K562 (cell line): ENCODE measurements at places on chromosomes 12 and 14.

DNA sequence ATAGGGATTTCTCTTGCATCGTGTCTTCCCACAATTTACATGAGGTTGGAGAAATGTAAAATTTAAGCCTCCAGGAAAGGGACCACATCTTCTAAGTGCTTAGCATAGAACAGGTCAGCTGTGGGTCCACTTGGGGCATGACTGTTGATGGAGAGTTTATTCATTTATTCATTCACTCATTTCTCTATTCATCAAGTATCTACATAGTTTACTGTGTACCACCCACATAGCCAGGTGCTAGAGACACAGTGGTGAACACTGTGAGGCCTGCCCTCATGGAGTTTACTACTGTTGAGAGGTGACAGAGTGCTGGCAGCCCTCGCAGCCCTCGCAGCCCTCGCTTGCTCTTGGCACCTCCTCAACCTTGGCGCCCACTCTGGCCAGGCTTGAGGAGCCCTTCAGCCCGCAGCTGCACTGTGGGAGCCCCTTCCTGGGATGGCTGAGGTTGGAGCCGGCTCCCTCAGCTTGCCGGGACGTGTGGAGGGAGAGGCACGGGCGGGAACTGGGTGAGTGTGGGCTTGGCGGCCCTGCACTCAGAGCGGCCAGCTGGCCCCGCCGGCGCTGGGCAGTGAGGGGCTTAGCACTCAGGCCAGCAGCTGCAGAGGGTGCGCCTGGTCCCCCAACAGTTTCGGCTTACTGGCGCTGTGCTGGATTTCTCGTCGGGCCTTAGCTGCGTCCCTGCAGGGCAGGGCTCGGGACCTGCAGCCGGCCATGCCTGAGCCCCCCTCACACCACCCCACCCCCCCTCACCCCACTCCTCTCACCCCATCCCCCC, 1.7 kb upstream of the JPH4 start:
- H3K27me3 ChIP-seq = no peaks in the 10 kb centered on the region
- H3K4me3 ChIP-seq = no peak overlapping the region
- H3K4me1 ChIP-seq = no peaks in the 10 kb centered on the region; the same call in 2 of the 3 replicates
- H3K27ac ChIP-seq = no peak overlapping the region
- H3K36me3 ChIP-seq = no peaks in the 10 kb centered on the region

DNA sequence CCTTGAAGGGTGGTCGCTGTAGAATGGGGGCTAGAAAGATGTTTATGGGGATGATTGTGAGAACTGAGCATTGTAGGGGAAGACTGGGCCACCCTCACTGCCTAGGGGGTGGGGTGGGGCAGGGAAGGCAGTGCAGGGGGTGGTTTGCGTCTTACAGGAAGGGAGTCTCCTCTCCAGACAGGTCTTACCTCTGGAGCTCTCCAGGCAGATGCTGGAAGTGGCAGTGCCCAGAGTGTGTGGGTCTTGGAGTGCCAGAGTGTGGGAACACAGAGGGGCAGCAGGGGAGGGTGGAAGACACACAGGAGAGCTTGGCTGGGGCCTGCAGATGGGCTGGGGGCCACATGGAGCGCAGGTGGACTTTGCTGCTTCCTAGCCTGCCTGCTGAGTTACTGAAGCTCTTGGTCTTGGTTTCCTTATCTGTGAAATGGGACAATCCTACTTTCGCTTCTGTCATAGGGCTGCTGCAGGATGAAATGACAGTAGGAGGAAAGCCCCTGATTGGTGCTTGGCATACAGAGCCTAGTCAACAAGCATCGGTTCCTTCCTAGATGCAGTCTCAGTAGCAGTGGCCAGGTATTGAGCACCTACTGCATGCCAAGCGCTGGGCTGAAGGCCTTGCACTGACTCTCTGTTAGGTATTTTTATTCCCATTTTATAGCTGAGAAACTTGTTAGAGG, 118.3 kb downstream of the SLC25A47 start:
- H3K36me3 ChIP-seq = no peaks in the 10 kb centered on the region
- no peaks in the 10 kb centered on the region for H3K27me3 ChIP-seq
- DNase-seq = peak; percentile 26
- peaks cover 40% of the 10 kb centered on the region for H3K4me1 ChIP-seq
- H3K4me3 ChIP-seq = no peak overlapping the region

- no peaks in the 10 kb centered on the region for H3K36me3 ChIP-seq
- no peak for DNase-seq
- no peak overlapping the region for H3K4me3 ChIP-seq
- H3K27me3 ChIP-seq = no peaks in the 10 kb centered on the region; the same call in 1 of the 2 replicates
- H3K27ac ChIP-seq = no peak overlapping the region
These were observed 204.3 kb upstream of the FRMD6 start for GRCh38 chr14:51447411-51447810.

- DNase-seq = no peak
- H3K27me3 ChIP-seq = peaks cover 5% of the 10 kb centered on the region; the same call in 1 of the 3 replicates
- H3K27ac ChIP-seq = no peak overlapping the region
- no peaks in the 10 kb centered on the region for H3K36me3 ChIP-seq
- no peak overlapping the region for H3K4me3 ChIP-seq
These were observed 9.9 kb upstream of the ACVR1B start for GRCh38 chr12:51941604-51942003.

GRCh38 chr14:38663382-38663781, 407.5 kb upstream of the CLEC14A start:
- H3K4me3 ChIP-seq = no peak overlapping the region
- no peak overlapping the region for H3K27ac ChIP-seq
- H3K4me1 ChIP-seq = no peaks in the 10 kb centered on the region
- H3K36me3 ChIP-seq = no peaks in the 10 kb centered on the region
- no peaks in the 10 kb centered on the region for H3K27me3 ChIP-seq

- H3K4me1 ChIP-seq = peaks cover 28% of the 10 kb centered on the region
- peak; percentile 27 for DNase-seq
- H3K4me3 ChIP-seq = peak overlapping the region; percentile 61
- H3K36me3 ChIP-seq = peaks cover 4% of the 10 kb centered on the region; the same call in 1 of the 3 replicates
- peak overlapping the region; percentile 79; the same call in 2 of the 3 replicates for H3K27ac ChIP-seq
These were observed 2.1 kb downstream of the WNK1 start for GRCh38 chr12:754473-754820.

DNA sequence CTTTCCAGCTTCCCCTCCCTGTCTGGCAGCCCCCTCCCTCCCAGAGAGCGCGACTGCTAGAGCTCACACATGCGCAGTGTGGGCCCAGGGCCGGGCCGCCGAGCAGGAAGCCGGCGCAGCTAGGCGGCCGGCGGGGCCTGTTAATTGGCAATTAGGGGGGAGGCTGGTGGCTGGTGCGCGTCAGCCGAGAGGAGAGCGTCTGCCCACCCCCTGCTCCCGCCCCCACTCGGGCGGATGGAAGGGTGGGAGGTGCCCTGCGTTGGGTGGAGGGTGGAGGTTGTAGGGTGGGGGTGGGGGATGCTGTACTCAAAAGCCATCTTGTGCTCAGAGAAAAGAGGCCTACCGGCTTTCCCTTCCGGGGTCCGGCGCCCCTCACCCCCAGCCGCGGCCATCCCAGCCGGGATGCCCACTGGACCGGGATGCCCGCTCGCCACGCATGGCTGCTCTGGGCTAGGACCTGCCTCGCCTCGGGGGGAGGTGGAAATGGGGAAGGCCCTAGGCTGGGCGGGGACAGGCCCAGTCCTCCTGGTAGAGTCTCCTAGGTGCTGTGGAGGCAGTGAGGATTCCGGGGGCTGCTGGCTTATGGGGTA, 9.2 kb downstream of the HOXC8 start:
- H3K4me3 ChIP-seq = peak overlapping the region; percentile 60
- no peaks in the 10 kb centered on the region for H3K27me3 ChIP-seq
- no peaks in the 10 kb centered on the region for H3K36me3 ChIP-seq

- no peak overlapping the region for H3K4me3 ChIP-seq
- H3K4me1 ChIP-seq = peaks cover 15% of the 10 kb centered on the region; the same call in 2 of the 3 replicates
- peak; percentile 15 for DNase-seq
- H3K36me3 ChIP-seq = no peaks in the 10 kb centered on the region
- H3K27me3 ChIP-seq = no peaks in the 10 kb centered on the region; the same call in 2 of the 3 replicates
These were observed 11.6 kb upstream of the IQSEC3 start for GRCh38 chr12:54750-55535.

DNA sequence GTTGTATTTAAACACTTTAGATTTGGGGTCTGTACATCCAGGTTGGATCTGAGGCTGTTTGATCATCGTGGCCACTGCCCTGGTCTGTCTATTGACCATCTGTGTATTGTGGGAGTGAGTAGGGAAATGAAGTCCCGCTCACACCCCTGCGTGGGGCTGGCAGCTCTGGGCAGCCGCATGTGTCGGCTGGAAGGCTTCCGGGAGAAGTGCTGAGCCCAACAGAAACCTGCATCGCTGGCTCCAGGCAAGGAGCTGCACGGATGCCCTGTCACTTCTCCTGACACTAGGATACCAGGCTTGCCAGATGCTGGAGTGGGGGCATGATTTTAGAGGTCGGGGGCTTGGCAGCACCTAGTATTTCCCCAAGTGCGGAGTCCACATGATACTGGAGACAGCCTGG, 93.6 kb downstream of the PHETA1 start:
- no peaks in the 10 kb centered on the region for H3K4me1 ChIP-seq
- no peak overlapping the region for H3K27ac ChIP-seq
- peaks cover 49% of the 10 kb centered on the region for H3K27me3 ChIP-seq
- H3K4me3 ChIP-seq = no peak overlapping the region
- H3K36me3 ChIP-seq = no peaks in the 10 kb centered on the region

- H3K4me3 ChIP-seq = no peak overlapping the region
- DNase-seq = no peak
- H3K27me3 ChIP-seq = no peaks in the 10 kb centered on the region
- H3K36me3 ChIP-seq = no peaks in the 10 kb centered on the region
These were observed 92.8 kb downstream of the SLC15A5 start for GRCh38 chr12:16184681-16185080.

DNA sequence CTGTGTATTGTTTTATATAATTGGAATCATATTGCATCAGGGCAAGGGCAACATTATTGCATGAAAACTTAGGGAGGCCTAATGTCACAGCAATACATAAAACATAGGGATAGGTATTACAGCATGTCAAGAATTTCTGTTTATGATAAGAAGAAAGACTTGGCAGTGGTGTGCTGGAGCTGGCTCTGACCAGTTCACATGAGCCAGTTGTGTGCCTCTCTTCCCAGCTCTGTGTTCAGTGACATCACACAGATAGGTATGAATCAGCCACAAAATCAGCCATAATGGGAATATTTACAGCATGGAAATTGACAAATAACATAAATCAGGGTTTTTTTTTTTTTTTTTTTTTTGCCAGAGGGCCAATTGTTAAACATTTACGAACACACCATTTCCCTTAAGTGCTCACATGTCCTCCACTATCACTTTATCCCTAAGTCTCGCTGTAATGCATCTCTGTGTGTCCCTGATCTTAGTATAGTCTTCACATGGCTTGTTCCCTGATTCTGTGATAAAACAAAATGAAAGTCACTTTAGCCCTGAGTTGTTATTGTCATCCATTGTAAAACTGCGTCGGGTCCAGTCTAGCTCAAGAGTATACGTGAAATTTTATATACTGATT, 31.9 kb upstream of the ACSM4 start:
- DNase-seq = no peak
- no peaks in the 10 kb centered on the region for H3K4me1 ChIP-seq
- no peaks in the 10 kb centered on the region for H3K27me3 ChIP-seq
- no peak overlapping the region for H3K27ac ChIP-seq

DNA sequence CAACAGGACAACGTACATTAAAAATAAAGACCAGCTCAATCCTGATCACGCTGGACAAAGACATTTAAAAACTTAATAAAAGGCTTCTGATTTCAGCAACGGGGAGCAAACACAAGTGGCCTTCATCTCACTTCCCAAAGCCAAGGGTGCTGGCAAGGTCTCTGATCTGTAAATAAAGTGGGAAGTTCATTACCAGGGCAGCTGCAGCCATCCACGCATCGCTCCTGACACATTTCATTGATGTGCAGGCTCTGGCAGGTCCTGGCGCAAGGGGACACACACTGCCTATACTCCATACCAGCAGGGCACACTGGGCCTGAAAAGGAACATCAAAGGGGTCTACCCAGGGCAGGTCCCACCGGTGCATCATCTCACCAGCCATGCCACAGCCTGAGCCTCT, 51.0 kb downstream of the VWF start:
- DNase-seq = no peak
- no peak overlapping the region for H3K27ac ChIP-seq
- no peaks in the 10 kb centered on the region for H3K36me3 ChIP-seq
- H3K4me1 ChIP-seq = no peaks in the 10 kb centered on the region; the same call in 2 of the 3 replicates

DNA sequence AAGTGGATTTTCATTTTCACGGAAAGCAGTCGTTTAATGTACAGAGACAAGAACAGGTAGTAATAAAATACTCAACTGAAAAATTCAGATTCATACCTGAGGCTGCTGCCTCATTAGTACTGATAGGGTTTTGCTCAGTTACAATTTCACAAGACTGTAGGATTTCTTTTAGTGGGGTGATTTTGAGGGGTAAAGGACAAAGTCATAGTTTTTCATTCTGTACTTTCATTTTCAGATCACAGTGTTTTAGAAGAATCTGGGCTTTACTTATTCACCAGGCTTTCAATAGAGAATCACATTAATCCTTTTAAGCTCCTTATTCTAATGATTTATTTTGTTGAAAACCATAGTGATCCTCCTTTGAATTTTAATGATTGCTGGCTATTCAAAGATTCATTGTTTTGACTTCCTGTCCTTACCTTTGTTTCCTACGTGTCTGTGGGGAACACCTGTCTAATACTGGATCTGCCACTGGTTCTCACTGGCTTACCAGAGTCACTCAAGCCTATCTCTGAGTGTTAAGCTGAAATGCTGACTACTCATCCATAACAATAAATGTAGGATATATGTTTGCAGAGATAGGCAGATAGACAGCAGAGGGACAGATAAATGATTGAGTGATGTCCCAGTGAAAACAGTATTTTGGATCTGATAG, 243.8 kb upstream of the NPAS3 start:
- no peak overlapping the region for H3K27ac ChIP-seq
- no peaks in the 10 kb centered on the region for H3K36me3 ChIP-seq
- no peaks in the 10 kb centered on the region for H3K4me1 ChIP-seq
- no peak for DNase-seq

DNA sequence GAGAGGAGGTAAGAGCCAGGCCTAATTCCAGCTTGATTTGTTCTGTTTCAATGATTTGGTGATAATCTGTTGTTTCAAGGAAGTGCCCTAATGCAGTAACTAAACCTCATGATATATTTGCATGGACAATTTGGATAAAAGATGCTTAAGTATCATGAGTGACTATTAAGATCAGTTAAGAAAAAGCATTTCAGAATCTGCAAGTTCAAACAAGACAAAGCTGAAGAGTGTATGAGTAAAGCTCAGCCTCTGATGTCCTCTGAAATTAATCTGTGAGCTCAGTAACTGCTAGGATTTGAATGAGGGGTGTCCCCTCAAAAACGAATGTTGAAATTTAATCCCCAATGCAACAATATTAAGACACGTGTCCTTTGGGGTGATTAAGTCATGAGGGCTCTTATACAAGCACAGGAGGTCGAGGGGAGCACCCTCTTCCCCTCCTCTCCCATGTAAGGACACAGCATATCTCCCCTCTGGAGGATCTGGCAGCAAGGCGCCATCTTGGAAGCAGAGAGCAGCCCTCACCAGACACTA, 949.2 kb downstream of the GALC start:
- no peak overlapping the region for H3K27ac ChIP-seq
- DNase-seq = no peak
- no peaks in the 10 kb centered on the region for H3K36me3 ChIP-seq
- no peak overlapping the region for H3K4me3 ChIP-seq
- no peaks in the 10 kb centered on the region for H3K27me3 ChIP-seq
- no peaks in the 10 kb centered on the region for H3K4me1 ChIP-seq
